ENCODE measurements at places on chromosomes 2 and 18.
A peak's percentile ranks its signal among the peaks of the same experiment; 100 is the strongest.

- DNase-seq: no peak
Measured at GRCh38 chr2:41084321-41084720, 632.4 kb upstream of the SLC8A1 start.

- no peak for DNase-seq
Measured at GRCh38 chr18:57901825-57902589, 98.9 kb upstream of the ATP8B1 start.

GRCh38 chr2:37541516-37541915 is 129.9 kb downstream of the CDC42EP3 start:
- DNase-seq: no peak

- DNase-seq: no peak
Measured at GRCh38 chr2:3427272-3427671, 47.8 kb downstream of the TRAPPC12 start.

- no peak for DNase-seq
Measured at GRCh38 chr2:72747344-72747743, 78.5 kb downstream of the EXOC6B start.

GRCh38 chr2:182585430-182585829 is 130.6 kb upstream of the DNAJC10 start:
- no peak for DNase-seq

- DNase-seq: peak; percentile 89
Measured at GRCh38 chr2:173048897-173049661, 26.6 kb upstream of the MAP3K20 start.

GRCh38 chr2:151711025-151711424 is 23.3 kb downstream of the NEB start:
- DNase-seq: no peak

GRCh38 chr2:768451-768850 is 91.2 kb upstream of the TMEM18 start:
- no peak for DNase-seq

DNA sequence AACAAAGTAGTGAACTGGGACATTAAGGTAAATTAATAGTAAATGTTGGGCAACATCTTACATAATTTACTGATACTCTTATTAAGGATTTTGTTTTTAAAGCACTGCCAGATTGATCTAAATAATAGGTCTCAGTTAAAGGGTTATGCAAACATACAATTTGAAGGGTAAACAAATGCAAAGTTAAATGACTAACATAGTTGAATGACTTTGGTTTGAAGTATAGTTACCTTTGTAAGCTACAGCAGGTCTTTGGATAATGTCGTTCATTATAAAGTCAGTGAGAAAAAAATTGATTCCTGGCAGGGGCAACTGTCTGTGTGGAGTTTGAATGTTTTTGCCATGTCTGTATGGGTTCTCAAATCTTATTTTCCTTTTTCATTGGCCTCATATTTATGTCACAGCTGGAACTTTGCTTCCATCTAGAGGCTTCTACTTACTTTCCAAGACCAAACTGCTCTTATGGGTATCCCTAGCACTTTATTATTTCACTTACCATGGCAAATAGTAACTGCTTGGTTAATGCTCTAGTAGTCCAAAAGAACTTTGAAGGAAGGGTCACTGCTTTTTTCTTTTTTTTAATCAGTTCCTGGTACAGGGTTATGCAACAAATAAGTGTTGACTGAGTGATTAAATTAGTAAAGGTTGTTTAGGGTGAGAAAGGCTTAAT is 107.8 kb downstream of the NBEAL1 start:
- DNase-seq: no peak

DNA sequence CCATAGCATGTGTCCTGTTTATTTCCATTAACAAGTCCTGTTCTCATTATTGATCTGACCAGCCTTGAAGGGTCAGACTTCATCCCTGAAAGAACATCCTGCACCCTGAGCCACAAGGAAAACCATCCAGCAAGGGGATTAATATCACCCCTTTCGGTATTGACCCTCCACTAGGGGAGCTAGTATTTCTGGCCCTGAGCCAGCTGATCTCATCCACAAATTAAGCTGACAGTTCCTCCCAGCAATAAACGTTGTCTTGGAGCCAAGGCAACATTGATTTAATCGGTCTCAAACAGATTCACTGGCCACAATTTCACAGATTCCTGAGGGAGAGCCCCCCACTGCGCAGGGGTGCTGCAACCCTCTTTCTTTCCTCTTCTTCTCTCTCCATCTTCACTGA is 353.1 kb upstream of the FANCL start:
- DNase-seq: no peak

DNA sequence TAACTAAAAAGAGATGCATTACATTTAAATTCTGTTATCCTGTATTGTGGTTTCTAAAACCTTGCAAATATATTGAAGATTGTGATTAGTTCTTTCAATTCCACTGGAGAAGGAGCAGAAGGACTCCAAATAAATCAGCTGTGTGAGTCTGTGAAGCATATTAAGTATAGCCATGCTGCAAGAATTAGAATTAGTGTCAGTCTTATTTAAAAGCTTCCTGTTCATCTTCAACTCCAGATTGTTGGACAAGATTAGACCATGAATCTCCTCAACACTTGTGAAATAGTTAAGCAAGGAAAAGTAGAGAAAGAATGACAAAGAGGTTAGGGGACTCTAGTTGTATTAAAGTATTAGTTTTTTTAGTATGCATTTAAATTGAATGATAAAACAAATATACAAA is 92.5 kb upstream of the LRP1B start:
- DNase-seq: no peak

- DNase-seq: no peak
Measured at GRCh38 chr2:101442667-101443061, 32.2 kb downstream of the RFX8 start.

DNA sequence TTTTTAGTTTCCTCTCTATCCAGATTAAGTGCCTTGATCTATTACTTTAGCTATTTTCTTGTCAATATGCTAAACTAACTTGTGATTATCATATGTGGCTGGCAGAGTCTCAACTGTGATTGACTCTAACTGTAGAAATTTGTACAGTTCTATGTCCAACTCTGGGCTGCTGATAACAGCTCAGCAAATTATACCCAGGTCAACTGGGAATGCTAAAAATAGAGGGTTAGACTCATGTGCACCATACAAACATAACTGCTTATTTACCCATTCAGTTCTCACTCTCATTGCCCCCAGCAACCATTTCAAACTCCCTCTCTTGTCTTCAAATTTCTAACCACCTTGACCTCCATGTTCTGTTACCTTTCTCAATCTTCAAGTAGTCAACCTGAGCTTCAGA is 576.9 kb downstream of the TDRD15 start:
- no peak for DNase-seq

GRCh38 chr2:18684206-18685038 is 95.1 kb upstream of the NT5C1B start:
- no peak for DNase-seq

- DNase-seq: no peak
Measured at GRCh38 chr2:3320910-3321605, 56.6 kb downstream of the EIPR1 start.

GRCh38 chr2:42288811-42289210 is 72.2 kb downstream of the COX7A2L start:
- DNase-seq: no peak

DNA sequence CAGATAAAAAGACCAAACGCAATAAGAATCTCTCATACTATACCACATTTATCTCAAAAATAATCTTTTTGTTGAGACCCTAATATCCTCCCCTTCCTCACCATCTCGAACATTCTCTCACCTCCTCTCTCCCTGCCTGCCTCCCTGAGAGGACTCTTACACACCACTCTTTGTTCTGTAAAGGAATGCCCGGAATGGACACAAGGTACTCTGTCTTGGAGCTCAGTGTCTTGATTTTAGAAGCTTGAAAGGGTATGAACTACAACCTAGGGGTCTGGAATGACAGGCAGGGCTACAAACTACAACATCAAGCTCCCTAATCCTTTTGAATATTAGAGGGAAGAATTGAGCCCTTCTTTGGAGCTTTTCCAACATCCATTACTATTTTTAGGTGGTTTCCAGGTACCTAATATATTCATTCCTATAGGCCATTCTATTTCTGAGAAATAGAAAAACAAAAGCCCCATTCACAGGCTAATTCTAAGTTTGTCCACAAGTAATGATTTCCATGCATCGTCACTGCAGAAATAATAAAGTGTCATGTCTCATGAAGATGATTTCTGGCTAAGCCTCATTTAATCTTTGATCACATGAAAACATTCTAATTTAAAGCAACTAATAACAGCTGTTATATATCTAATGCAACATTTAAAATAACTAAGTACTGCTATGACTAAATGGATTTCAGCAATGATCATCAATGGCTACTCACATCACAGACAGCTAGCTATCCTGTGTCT is 60.6 kb downstream of the LRP2 start:
- no peak for DNase-seq

DNA sequence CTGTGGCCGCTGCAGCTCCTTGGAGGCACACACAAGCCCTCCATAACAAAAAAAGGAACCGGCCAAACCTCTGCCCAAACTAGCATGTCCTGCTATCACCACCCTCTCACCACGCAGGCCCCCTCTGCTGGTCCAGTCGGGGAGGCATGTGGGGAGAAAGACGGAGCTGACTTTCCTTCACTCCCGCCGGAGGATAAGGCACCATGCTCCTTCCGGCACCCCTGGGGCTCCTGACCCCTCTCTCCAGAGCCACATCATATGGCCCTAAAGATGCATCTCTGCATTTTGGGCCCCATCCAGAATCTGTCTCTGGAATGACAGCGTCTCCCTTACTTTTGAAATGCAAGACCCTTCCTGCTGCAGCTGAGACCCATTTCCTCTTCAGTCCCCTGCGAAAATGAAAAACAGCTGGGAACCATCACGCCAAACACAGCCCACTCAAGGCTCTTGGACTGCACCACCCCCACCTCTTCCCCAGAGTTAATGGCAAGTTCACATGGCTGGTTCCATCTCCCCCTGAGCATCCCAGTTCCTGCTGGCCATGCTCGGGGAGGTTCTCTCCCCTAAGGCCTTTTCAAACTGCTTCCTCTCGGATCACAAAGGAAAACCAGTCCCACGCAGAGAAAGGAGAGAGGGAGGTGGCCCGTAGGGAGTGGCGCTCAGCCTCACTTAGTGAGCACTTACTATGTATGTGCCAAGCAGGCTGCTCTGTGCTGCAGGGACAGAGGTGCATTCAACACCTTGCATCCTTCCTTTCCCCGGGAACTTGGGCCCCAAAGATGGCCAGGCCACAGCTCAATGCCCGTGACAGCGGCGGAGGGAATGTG is 35.2 kb upstream of the MLPH start:
- no peak for DNase-seq

GRCh38 chr18:5456577-5457461 is 87.0 kb downstream of the EPB41L3 start:
- DNase-seq: peak; percentile 8

GRCh38 chr2:106144621-106145331 is 49.3 kb downstream of the UXS1 start:
- DNase-seq: no peak

GRCh38 chr2:179248024-179248348 is 16.6 kb downstream of the SESTD1 start:
- no peak for DNase-seq

GRCh38 chr2:65957886-65958285 is 477.0 kb upstream of the MEIS1 start:
- DNase-seq: no peak
